ENCODE measurements at places on chromosomes 2 and 18. TPM values are rescaled to one million over a fixed set of nuclear protein-coding genes. Genes with fewer than 3 reads are reported as not detected.
A peak's percentile ranks its signal among the peaks of the same experiment; 100 is the strongest.

DNA sequence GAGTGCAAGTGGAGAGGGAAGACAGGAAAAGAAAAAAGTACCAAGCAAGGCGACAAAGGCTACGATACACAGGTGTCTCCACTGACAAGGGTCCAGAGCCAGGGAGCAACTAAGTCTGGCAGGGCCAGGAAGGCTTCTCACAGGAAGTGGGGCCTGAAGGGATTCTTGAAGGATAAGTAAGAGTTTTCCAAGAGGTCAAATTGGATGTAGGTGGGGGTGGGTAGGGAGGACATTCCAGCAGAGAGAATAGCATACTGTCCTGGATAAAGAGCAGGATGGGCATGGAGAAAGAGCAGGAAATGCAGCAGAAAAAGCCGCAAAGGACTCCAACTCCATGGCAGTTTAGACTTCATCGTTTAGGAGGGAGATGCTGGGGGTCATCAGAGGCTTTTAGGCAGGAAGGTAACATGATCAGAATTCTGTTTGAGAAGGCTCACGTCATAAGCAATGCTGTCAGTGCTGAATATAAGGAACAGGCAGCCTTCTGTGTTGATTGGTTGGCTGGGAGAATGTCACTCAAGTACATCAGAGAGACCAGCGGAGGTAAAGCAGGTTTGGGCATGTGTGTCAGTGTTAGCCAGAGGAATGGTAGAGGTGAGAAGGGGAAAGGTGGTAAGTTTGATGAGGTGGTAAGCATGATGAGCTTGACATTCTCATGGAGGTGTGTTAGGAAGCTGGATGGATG lies 35.1 kb downstream of the ARHGAP25 start:
- no peaks in the 10 kb centered on the region for H3K27me3 ChIP-seq
- peaks cover 9% of the 10 kb centered on the region for H3K4me1 ChIP-seq

DNA sequence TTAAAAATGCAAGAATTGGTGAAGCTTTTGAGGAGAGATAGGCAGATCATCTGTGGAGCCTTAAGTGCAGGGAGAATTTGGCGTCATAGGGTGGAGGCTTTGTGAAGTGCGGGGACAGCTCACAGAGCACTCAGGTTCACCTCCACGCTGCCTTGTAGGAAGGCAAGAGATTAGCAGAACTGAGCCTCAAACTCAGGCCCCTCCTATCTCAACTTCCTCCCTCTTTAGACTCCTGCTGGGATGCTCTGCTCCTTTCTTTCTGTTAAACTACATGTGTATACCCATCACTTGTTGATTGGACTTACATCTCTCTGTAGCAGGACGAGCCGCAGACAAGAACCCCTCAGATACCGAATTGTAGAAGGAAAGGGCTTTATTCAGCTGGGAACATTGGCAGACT lies 422.2 kb downstream of the SETBP1 start:
- H3K4me1 ChIP-seq, result no peaks in the 10 kb centered on the region
- no peak overlapping the region for H3K4me3 ChIP-seq
- DNase-seq, result no peak

GRCh38 chr2:228689053-228689452 lies 507.6 kb upstream of the SPHKAP start:
- peaks cover 3% of the 10 kb centered on the region for H3K27me3 ChIP-seq
- H3K4me3 ChIP-seq, result no peak overlapping the region
- no peaks in the 10 kb centered on the region for H3K4me1 ChIP-seq
- no peak overlapping the region for H3K27ac ChIP-seq
- H3K36me3 ChIP-seq, result no peaks in the 10 kb centered on the region
- no peak for DNase-seq

DNA sequence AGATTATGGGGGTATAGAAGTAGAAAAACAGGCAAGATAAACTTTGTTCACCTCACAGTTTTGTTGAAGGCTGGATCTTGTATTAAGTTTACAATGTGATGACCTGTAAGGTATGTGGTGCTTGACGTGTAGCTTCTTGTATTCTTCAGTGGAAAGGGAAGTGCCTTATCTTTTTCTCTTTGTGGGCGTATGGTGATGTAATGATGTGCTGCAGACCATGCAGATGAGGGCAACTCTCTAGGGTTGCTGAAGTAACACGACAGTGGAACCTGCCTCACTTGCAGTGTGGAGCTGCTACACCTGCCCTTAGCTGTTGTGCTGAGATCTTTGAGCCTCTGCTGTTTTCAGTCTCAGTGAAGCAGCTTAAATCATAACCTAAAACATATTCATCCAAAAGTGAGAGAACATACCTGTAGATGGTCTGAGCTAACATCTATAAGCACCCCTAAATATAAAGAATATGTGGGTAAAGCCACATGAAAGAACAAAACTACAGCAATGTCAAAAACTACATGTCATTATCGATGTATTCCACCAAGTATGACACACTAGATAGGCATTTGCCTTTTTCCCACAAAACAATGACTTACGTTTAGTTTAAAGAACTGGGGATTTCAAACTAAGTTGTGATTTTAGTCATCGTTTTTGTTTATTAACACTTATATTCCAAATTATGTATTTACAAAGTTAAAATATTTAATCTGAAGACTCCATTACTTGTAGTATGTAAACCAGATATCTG lies 1144.1 kb downstream of the CNTNAP5 start:
- H3K27me3 ChIP-seq, result no peaks in the 10 kb centered on the region
- no peak overlapping the region for H3K27ac ChIP-seq
- H3K4me3 ChIP-seq, result no peak overlapping the region
- no peak for DNase-seq
- H3K36me3 ChIP-seq, result no peaks in the 10 kb centered on the region
- H3K4me1 ChIP-seq, result no peaks in the 10 kb centered on the region

DNA sequence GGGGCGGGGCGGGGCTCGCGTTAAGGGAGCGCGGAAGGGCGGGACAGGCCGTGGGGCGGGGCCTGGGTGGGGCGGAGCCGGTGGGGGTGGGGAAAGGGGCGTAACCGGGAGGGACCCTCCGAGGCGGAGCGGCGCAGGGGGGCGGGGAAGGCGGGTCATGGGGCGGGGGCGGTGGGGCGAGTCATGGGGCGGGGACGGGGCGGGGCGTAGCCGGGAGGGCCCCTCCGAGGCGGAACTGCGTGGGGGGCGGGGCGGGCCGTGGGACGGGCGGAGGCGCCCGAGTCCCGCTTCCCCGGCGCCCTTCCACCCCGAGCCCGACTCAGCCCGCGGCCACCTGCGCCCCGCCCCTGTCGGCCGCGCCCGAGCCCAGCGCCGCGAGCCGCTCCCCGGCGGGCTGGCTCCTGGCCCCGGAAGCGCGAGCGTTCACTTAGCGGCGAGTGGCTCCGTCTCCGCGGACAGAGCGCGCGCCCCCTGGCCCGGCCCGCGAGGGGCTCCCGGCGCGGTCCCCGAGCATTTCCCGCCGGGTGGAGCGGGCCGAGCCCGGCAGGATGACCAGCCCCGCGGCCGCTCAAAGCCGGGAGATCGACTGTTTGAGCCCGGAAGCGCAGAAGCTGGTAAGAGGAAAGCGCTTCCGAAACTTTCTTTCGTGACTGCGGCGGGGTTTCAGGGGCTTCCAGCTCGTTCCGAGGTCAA lies 64.7 kb downstream of the LRRFIP1 start:
- peak overlapping the region; percentile 94 for H3K27ac ChIP-seq
- H3K36me3 ChIP-seq, result no peaks in the 10 kb centered on the region
- peak; percentile 98 for DNase-seq
- peaks cover 78% of the 10 kb centered on the region for H3K4me1 ChIP-seq

DNA sequence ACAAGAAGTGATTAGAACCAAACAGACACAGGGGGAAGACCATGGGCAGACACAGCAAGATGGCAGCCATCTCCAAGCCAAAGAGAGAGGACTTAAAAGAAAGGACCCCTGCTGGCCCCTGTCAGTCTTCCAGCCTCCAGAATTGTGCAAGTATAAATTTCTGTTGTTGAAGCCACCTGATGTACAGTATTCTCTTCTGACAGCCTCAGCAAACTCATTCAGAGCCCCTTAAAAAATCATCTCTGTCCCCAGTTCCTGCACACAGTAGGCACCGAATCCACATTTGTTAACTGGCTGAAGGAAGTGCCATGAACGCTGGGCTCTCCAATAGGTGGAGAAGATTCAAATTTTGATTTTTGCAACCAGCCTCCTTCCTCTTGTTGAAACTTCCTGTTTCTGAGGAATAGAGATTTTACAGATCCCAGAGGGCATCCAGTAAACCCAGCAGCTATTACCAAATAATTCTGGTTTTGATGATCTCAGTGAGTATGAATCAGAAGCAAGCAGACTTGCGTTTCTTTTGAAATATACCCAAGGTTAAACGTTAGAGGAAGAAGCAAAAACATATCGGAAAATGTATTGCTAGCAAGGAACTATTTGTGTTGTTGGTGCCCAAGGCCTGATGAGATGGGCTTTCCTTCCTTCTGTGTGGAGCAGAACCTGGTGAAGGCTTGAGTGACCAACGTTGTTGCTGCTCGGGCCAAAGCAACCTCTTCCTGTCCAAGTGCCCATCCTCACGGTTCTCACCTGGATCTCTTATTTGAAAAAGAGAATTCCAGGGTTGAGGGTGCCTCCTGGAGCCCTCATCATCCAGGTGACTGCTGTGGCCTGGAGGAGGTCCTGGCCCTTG lies 47.7 kb upstream of the PLB1 start:
- no peak for DNase-seq
- H3K27me3 ChIP-seq, result no peaks in the 10 kb centered on the region
- peaks cover 29% of the 10 kb centered on the region for H3K4me1 ChIP-seq
- no peak overlapping the region for H3K4me3 ChIP-seq

- H3K36me3 ChIP-seq, result no peaks in the 10 kb centered on the region
- DNase-seq, result no peak
- H3K4me1 ChIP-seq, result no peaks in the 10 kb centered on the region
- H3K4me3 ChIP-seq, result no peak overlapping the region
- no peak overlapping the region for H3K27ac ChIP-seq
Measured at GRCh38 chr2:134460583-134460998, 206.7 kb downstream of the MGAT5 start.

DNA sequence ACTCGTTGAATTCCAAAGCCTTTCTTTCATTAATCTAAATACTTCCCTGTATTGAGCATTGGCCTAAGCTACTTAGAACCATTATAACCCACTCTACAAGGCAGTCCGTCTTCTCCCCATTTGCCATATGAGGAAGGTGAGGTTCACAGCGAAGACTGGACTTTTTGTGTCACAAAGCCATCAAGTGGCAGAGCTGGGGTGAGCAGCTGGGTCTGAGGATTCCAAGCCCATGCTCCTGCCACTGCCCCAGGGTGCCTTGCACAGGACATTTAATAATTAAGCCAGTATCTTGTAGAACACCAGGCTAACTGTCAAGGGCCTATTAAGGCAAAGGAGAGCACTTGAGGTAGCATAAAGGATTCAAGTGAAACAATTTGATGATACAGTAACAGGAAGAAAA lies 68.8 kb upstream of the ZNF397 start:
- H3K4me1 ChIP-seq, result peaks cover 24% of the 10 kb centered on the region
- no peak overlapping the region for H3K4me3 ChIP-seq
- DNase-seq, result no peak
- peaks cover 6% of the 10 kb centered on the region for H3K27me3 ChIP-seq
- H3K27ac ChIP-seq, result no peak overlapping the region
- H3K36me3 ChIP-seq, result no peaks in the 10 kb centered on the region

GRCh38 chr2:96970910-96971309 lies 15.5 kb downstream of the FAM178B start:
- DNase-seq, result no peak
- H3K27me3 ChIP-seq, result peaks cover 17% of the 10 kb centered on the region
- no peak overlapping the region for H3K27ac ChIP-seq
- no peak overlapping the region for H3K4me3 ChIP-seq
- no peaks in the 10 kb centered on the region for H3K36me3 ChIP-seq

DNA sequence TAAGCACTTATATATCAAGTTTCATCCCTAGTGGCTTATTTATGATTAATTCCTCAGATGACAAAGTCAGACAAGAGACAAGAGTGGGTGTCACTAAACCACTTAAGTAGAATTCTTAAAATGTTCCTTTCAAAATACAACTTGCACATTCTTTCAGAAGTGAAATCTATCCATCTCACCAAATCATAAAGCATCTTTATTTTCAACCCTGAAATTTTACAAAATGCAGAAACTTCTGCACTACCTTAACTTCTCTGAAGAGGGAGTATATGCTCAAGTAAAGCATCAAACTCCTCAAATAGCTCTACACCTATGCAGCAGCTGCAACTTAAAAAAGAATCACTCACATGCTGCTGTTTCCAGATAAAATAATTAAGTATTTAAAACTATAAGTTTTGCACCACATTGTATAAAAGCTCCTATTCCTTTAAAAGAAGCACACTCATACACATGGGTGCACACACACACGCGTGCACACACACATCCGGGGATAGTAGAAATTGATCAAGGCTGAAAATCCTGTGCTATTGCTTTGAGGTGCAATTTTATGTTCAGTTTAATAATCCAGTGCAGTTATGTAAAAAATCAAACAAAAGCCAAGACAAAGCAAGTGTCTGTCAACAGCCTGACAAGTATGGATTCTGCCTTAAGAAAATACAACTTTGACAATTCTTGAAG lies 244.5 kb downstream of the TCF4 start:
- H3K4me1 ChIP-seq, result peaks cover 9% of the 10 kb centered on the region
- H3K4me3 ChIP-seq, result no peak overlapping the region
- H3K36me3 ChIP-seq, result peaks cover 3% of the 10 kb centered on the region
- H3K27me3 ChIP-seq, result no peaks in the 10 kb centered on the region
- H3K27ac ChIP-seq, result peak overlapping the region; percentile 8
- DNase-seq, result no peak

DNA sequence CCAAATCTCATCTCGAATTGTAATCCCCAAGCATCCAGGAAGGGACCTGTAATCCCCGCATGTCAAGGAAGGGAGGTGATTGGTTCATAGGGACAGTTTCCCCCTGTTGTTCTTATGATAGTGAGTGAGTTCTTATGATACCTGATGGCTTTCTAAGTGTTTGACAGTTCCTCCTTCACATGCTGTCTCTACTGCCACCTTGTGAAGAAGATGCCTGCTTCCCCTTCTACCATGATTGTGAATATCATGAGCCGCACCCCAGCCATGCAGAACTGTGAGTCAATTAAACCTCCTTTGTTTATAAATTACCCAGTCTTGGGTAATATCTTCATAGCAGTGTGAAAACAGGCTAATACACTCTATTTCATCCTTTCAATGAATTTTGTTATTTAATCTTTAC lies 446.7 kb downstream of the RNF144A start:
- H3K4me1 ChIP-seq, result no peaks in the 10 kb centered on the region
- H3K4me3 ChIP-seq, result no peak overlapping the region
- H3K36me3 ChIP-seq, result no peaks in the 10 kb centered on the region
- no peak overlapping the region for H3K27ac ChIP-seq

DNA sequence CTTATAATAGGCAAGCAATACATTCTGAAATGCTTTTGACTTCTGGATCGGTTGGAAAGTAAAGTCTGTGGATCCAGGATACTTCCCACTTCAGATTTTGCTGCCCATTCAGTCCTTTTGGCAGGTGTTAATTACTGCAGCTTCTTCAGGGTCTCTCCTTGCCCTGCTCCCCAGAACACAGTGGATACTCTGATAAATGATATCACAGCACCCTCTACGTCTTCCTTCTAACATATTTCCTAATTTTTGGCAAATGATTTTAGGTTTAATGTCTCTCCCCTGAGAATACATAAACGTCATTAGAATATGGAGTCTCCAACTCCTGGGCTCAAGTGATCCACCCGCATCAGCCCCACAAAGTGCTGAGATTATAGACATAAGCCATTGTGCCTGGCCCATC lies 249.8 kb downstream of the NYAP2 start:
- no peak for DNase-seq
- no peak overlapping the region for H3K27ac ChIP-seq
- no peaks in the 10 kb centered on the region for H3K4me1 ChIP-seq
- peaks cover 3% of the 10 kb centered on the region for H3K27me3 ChIP-seq
- H3K36me3 ChIP-seq, result peaks cover 2% of the 10 kb centered on the region

- DNase-seq, result no peak
- no peaks in the 10 kb centered on the region for H3K27me3 ChIP-seq
- no peak overlapping the region for H3K27ac ChIP-seq
- no peaks in the 10 kb centered on the region for H3K36me3 ChIP-seq
- no peak overlapping the region for H3K4me3 ChIP-seq
Measured at GRCh38 chr2:211665299-211665698, 873.3 kb downstream of the ERBB4 start.

NTSR2 gene
- not detected for total RNA-seq

SNORC gene
- total RNA-seq, result 1.9 TPM

NLRC4 gene
- not detected for total RNA-seq

MAB21L4 gene
- total RNA-seq, result not detected

LHCGR gene
- not detected for total RNA-seq

HADHB gene
- total RNA-seq, result 98.5 TPM
